ENCODE measurements at places on chromosomes 2 and 18. TPM values are rescaled to one million over a fixed set of nuclear protein-coding genes. Genes with fewer than 3 reads are reported as not detected.

Gene CLEC4F
- not detected for total RNA-seq

Gene MC4R
- not detected for total RNA-seq

Gene FOXI3
- total RNA-seq = 1.5 TPM

Gene ST8SIA3
- not detected for total RNA-seq

Gene ZNF396
- 0.50 TPM for total RNA-seq

Gene PSTPIP2
- total RNA-seq = 33.7 TPM

Gene PROM2
- total RNA-seq = 73.5 TPM

Gene AQP12A
- total RNA-seq = not detected

Gene ARHGEF33
- 0.33 TPM for total RNA-seq

Gene CD226
- total RNA-seq = 5.2 TPM

Gene MOCOS
- total RNA-seq = 7.5 TPM

Gene LTBP1
- total RNA-seq = 20.4 TPM

Gene EVX2
- total RNA-seq = not detected

Gene HOXD4
- total RNA-seq = not detected

Gene TMEM37
- not detected for total RNA-seq

Gene ATP6V1B1
- not detected for total RNA-seq

Gene LDLRAD4
- total RNA-seq = not detected

Gene ANKRD30B
- not detected for total RNA-seq

Gene FOXD4L1
- total RNA-seq = 0.33 TPM

Gene LRRTM1
- total RNA-seq = not detected

Gene ATP8B1
- 16.2 TPM for total RNA-seq

Gene VWA3B
- total RNA-seq = 0.66 TPM

Gene TEKT4
- 0.26 TPM for total RNA-seq

Gene SCN3A
- total RNA-seq = not detected

Gene FMNL2
- total RNA-seq = 73.0 TPM

Gene EGR4
- 0.12 TPM for total RNA-seq

Gene PKDCC
- 0.17 TPM for total RNA-seq

Gene CDH7
- total RNA-seq = not detected

Gene MDH1B
- total RNA-seq = 0.51 TPM

Gene MROH2A
- not detected for total RNA-seq

Gene CROCC2
- total RNA-seq = not detected

Gene PSMA8
- not detected for total RNA-seq

Gene TCF7L1
- 6.3 TPM for total RNA-seq

Gene ASIC4
- total RNA-seq = 0.17 TPM

Gene TAF4B
- 6.5 TPM for total RNA-seq

Gene ARHGAP25
- total RNA-seq = 62.3 TPM

Gene PTPRN
- total RNA-seq = not detected

Gene CFAP221
- total RNA-seq = not detected

Gene ZAP70
- total RNA-seq = 0.17 TPM

Gene PRKD3
- 43.3 TPM for total RNA-seq

Gene STPG4
- total RNA-seq = 0.64 TPM
